ENCODE measurements at places on chromosomes 5 and 9.

DNA sequence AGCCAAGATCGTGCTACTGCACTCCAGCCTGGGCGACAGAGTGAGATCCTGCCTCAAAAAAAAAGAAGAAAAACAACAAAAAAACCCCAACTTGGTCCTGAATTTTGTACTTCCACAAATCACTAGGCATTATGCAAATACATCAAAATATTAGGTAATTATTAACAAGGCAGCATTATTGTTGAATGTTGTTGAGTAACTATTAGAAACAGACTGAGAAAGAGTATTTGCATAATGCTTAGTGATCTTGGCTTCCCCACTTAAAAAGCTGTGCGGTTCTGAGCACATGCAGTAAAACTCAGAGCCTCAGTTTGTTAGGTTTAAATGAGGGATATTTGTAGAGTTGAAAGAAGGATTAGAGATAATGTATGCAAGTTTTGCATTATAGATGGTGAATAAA, 64.2 kb downstream of the SCAMP1 start:
- DNase-seq = no peak

- no peak for DNase-seq
Observed at GRCh38 chr5:169301386-169301934, 521 bp upstream of the SLIT3 start.

DNA sequence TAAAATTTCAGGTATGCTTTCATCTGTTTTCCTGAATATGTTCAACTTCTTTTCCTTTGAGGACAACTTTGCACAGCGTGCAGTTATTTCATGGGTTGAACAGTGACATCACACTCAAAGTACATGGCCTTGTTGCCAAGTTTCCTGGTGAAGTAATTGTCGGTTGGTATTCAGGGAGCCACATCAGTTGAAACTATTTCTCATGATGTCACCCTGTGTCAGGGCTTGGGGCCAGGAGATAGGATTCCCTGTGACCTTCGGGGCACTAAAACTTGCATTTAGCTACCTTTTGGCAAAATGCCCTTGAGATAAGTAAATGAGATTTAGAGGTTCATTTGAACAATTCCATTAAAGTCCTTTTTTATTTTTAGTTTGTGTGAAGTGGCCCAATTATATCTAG, 383.9 kb downstream of the SH3GL2 start:
- no peak for DNase-seq

DNA sequence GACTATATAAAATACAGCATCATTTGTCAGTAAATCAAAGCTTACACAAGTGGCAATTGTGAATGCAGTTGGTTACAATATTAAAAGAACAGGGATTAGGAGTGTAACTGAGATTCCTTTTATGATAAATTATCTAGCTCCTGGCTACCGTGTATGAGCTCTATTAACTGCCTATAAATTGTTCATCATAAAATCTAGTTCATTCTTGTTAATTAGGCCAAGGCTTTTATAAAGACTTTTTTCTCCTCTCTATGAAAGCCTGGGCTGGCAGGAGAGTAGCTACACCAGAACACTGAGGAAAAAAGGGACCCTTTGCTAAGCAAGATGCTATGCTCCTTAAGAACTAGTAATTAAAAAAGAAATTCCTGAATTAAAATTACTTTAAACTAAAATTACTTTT, 132.4 kb upstream of the MEF2C start:
- no peak for DNase-seq

DNA sequence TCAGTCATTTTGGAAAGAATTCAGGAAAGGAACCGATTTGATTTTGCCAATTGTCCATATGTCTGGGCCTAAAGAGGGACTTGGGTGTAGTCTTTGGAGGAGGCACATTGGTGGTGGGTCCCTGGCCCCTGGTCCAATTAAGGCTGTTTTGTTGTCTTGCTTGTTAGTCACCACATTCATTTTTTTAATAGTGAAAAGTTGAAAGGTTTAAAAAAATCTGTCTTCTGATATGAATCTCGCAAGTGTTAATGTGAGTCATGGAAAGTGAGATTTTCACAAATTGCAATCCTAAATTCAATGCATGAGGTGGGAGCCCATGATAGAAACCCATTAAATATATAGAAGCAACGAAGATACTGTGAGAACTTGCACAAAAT, 165.9 kb upstream of the OTULINL start:
- peak; percentile 29 for DNase-seq

All from stimulated activated CD4-positive, alpha-beta T cell treated with anti-CD3 and anti-CD28 coated beads, Interleukin-2, amount 100 ng/mL, for 24 hours (primary cell).